AG10803 (cell line): ENCODE measurements at places on chromosomes 7 and 10.

GRCh38 chr7:105689067-105689819 lies 108.0 kb upstream of the EFCAB10 start:
- no peak for DNase-seq

DNA sequence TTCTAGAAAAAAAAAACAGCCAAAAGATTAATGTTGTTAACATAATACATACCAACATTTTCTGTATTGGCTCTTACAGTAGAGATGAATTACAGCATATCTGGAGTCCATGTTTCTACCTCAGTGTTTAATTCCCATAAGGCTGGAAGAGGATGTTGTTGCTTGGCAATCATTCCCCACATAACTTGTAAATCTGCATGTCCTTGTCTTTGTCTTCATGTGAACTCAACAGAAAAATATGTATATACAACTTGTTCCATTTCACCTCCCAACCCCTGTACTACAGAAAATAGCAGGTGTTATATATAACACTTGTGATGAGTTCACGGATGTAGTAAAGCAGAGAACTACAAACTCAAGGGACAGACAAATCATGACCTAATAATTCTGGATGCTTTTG lies 160.9 kb upstream of the SEMA3C start:
- DNase-seq: peak; percentile 17

DNA sequence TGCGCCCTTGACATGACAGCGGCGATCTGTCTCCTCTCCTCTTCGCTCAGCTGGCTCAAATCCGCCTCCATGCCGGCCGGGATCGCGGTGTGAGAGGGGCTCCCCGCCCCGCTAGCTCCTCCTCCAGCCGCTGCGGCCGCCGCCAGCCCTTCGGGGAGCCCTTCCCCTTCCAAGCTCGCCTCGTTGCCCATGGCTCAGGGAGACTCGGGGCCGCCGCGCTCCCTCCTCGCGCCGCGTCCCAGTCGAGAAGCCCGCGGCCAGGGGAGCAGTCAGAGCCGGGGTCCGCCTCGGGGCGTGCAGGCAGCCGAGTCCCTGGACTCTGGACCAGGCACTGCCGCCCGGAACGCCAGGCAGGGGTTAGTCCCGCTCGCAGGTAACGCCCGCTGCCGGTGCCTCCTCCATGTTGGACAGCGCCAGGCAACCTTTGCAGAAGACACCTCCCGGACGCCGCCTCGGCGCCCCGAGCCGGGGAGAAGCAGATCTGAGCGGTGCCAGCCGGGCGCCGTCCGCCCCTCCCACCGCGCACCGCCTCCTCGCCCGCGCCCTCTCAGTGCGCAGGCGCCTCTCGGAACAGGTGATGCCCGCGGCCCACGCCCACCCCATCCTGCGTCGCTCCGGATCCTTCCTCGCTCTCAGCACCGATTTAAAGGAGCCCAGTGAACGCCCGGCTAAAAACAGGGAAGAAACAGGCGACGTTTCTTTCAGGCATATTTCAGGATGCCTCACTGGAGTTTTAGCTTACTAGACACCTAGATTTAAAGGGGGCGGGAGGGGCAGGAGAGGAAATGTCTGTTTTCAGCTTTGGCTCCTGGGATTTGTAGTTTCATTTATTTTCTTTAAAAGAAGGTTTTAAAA lies at the start of gene PCLO:
TSS of gene PCLO (minus strand) at position 483 of the 855 bp plus-strand sequence. CDS start at position 191, 292 bp downstream.
- DNase-seq: peak; percentile 1

DNA sequence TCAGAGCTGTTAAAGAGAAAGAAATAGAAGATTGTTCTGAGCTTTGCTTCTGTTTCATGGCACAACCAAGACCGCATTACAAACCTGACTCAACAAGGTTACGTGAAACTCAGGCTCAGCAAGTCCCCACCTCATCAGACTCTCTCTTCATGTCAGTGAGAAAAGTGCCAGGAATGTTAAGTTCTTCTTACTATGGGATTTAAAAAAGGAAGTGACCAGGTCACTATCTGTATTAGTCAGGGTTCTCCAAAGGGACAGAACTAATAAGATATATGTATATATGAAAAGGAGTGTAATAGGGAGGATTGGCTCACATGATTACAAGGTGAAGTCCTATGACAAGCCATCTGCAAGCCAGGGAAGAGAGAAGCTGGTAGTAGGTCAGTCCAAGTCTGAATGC lies 25.4 kb upstream of the PAPSS2 start:
- DNase-seq: no peak

- no peak for DNase-seq
Observed at GRCh38 chr10:393787-394438, 258.7 kb downstream of the ZMYND11 start.

DNA sequence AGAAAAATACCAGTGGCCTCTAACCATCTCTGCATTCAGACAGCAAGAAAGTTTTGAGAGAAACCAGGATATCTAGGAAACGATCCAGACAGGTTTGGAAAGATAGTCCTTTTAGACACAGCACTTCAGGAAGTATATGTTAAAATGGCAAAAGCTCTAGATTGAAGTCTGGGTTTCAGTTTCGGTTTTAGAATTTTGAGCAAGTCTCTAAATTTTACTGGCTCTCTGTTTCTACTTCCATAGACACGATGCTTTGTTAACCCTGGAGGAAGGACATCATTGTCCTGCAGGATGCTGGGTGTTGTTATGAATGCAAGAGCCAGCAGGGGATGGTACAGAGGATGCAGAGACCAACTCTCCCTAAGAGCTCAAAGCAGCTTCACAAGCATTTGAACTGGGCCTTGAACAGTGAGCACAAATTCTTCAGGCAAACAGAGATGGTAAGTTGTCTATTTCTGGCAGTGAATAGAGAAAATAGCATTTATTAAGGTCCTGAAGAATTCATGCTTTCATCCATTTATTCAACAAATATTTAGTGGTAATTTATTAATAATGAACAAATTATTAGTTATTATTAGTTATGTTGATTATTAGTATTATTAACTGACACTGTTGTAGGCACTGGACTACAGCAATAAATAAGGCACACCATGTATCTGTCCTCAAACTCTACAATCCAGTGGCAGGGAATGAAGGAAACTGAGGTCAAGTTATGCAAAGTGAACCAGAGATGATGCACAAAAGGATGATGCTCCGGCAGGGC lies 152.7 kb upstream of the NRP1 start:
- DNase-seq: peak; percentile 20

DNA sequence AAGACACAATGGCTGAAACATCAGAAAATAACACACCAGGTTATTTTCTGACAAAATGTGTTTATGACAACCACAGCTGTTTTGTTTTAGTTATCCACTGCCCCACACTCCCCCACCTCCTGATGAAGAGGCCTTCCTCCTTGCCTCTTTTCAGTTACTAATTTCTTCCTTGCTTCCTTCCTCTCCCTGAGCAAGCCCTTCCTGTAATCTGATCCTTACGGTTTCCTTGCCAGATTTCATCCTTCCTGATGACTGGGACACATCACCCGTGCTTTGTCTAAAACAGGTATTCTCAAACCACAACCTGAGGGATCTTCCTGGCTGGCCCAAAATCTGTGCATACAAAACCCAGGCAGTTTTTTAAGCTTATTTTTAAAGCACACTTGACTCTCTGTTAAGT lies 39.4 kb downstream of the CHST15 start:
- no peak for DNase-seq

DNA sequence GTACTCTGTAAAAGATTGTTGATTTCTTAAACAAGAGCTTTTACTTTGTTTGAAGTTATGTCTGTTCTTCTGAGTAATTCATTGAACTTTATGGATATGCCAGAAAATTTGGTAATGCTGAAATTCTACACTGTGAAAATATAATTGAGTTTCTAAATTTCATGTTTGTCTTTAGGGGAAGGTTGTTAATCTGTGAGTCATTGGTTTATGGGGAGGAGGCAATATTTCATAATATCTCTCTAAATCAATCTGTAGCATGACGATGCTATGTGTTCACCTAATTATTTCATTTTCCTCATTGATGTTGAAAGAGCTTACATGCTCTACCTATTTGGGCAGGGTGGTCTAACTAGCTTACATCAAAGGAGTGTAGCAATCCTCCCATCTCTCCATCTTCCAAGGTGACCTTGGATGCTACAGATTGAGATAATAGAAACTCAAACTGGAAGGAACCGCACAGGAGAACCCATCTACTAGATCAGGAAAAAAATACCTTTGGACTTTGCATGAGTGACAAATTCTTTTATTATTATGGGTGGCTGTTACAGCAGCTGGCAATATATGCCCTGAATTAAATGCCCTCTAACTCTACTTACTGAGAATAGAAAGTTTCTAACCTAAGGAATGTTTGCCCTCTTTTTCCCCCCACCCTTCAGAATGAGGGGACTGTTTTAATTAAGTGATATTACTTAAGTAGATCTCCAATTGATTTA lies 8.4 kb upstream of the SNX13 start:
- peak; percentile 17 for DNase-seq

- DNase-seq: no peak
Observed at GRCh38 chr10:70518695-70519094, 40.1 kb downstream of the PALD1 start.

DNA sequence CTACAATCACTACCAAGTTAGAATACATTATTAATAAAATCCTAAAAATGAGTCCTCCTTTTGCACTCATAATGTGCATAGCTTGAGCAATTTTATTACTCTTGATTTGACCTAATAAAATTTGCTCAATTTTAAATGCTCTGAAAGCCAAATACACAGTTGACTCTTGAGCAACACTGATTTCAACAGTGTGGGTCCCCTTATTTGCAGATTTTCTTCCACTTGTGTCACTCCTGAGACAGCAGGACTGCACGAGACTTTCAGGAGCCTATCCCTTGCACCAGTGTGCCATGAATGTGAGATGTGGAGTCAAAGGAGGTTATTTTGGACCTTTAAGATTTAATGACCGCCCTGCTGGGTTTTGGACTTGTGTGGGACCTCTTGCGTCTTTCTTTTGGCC lies 23.2 kb downstream of the RNF216 start:
- DNase-seq: no peak

GRCh38 chr10:73168465-73168803 lies 515 bp downstream of the FAM149B1 start:
- no peak for DNase-seq

DNA sequence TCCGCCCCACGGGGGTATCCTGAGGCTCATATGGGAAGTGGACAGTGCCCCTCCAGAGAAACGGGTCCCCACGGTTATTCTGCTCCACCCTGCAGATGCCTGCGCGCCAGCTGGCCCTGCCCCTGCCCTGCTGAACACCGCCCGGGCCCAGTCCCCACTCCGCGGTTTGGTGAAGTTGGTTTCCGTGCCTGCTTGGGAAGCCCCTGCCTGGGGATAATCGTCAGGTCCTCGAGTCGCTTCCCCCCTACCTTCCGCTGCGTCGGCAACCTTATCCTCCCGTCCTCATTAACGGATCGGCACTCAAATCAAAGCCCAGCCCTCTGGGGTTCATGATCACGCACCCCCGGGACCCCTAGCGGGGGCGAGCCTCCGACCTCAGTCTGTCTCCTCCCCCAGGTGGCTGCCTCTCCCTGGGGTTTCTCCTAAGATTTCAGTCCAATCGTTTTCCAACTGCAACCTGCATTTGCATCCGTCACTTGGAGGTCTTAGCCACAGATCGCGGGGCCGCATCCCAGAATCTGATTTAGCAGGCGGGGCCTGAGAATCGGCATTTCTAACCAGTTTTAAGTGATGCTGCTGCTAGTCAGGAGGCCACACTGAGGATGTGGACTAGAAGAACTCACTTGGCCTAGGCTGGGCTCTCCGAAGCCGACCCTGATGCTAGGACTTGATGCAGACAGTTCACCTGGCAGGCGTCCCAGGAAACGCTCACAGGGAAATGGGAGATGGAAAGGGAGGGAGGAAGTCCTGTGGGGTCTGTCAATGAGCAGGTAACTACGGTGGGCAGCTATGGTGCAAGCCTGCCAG lies 27.6 kb downstream of the WDR86 start:
- no peak for DNase-seq

GRCh38 chr7:104943502-104944343 lies 70.3 kb upstream of the KMT2E start:
- DNase-seq: no peak

- no peak for DNase-seq
Observed at GRCh38 chr10:13969792-13970140, 361.0 kb downstream of the FRMD4A start.

GRCh38 chr7:116528008-116528789 lies 3.4 kb downstream of the CAV1 start:
- DNase-seq: peak; percentile 96

DNA sequence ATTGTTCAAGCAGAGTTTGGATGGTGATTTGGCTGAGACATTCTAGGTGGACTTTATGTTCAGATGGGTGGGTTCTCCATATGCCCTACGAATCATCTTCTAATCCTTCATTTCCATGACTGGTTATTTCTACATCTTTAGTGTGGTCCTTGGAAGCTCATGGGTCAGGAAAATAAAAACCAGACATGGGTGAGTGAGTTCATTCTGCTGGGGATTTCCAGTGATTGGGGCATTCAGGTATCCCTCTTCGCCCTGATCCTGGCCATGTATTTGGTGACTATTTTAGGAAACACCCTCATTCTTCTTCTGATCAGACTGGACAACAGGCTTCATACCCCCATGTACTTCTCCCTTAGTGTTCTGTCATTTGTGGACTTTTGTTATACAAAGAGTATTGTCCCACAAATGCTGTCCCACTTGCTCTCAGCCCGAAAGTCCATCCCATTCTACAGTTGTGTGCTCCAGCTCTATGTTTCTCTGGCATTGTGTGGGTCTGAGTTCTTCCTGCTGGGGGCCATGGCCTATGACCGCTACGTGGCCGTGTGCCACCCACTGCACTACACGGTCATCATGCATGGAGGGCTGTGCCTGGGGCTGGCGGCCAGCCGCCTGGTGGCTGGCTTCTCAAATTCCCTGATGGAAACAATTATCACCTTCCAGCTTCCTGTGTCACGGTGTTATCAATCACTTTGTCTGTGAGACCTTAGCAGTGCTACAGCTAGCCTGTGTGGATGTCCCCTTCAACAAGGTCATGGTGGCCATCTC lies 19.2 kb upstream of the OR6B1 start:
- DNase-seq: no peak

GRCh38 chr7:28536259-28536658 lies 123.9 kb downstream of the CREB5 start:
- peak; percentile 30 for DNase-seq

- no peak for DNase-seq
Observed at GRCh38 chr7:123993996-123994395, 38.9 kb downstream of the TMEM229A start.

DNA sequence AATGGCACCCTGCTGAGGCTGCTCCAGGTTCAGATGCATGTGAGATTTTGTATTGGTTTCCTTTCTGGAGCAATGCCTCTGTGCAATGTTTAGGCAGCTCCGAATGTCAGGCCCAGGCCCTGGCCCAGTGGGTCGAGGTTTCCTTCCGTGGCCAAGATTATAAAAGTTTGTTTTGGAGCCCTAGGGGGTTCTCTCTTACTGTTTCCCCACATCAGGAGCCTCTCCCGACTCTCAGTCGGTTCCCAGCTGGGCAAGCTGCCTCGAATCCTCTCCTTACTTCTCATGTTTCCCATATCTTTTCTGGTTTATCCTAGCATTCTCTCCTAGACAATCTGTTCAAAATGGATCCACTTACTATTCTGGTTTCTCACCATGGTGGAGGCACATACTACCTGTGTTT lies 11.0 kb downstream of the TMEM140 start:
- DNase-seq: no peak

- DNase-seq: no peak
Observed at GRCh38 chr10:50286996-50287803, 35.9 kb upstream of the ASAH2 start.

- DNase-seq: no peak
Observed at GRCh38 chr7:102173669-102174068, 113.0 kb upstream of the SH2B2 start.
